CD4-positive, alpha-beta T cell treated with Interleukin-12 subunit alpha and Interleukin-12 subunit beta, for 1 hour (primary cell): ENCODE measurements at places on chromosomes 11 and 22.
A peak's percentile ranks its signal among the peaks of the same experiment; 100 is the strongest.

DNA sequence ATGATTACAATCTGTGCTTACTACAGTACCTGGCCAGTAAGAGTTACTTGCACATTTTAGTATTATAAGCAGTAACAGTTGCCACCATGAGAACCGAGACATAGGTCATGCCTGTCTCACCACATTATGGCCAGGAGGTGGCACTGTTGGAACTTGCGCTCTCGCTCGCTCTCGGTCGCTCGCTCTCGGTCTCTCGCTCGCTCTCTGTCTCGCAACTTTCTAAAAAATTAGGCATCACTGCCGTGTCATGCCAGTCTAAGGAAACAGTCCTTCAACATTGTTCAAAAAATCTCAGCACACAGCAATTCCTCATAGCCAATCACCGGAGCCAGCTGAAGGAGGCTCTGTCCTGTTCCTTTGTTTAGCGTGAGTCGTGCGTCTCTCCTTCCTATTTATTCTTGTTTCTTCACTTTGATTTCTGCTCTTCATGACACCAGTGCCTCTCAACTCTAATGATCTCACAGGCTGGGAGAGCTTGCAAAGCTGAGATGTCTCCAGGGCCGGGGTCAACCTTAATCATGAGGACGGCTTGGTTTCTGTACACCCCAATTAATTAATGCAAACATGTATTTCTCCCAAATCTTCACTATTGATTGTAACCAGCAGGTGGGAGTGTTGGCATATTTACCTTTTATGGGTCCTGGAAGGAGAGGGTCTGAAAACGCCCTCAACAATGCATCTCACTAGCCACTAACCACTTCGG is 6.3 kb upstream of the ADAMTS8 start:
- peak; percentile 72 for DNase-seq

- no peak for DNase-seq
Measured at GRCh38 chr11:60996381-60997138, 25.1 kb downstream of the CD6 start.

DNA sequence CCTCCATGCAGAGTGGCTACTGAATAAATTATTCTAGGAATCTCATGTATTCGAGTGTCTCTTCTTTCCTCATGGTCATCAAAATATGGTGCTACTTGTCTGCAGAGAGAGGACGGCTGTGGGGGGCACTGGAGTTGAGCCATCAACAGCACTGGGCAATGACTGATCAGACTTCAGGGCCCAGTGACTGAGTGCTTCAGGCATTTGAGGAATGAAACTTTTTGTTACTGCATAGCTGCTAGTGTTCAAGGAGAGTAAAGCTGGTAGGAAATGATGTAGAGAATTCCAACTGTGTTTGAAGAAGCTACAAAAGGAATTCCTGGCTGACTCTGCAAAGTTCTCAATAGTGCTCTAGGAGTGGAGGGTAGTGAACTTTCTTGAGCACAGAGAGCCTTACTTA is 277.7 kb downstream of the CADM1 start:
- DNase-seq, result no peak

DNA sequence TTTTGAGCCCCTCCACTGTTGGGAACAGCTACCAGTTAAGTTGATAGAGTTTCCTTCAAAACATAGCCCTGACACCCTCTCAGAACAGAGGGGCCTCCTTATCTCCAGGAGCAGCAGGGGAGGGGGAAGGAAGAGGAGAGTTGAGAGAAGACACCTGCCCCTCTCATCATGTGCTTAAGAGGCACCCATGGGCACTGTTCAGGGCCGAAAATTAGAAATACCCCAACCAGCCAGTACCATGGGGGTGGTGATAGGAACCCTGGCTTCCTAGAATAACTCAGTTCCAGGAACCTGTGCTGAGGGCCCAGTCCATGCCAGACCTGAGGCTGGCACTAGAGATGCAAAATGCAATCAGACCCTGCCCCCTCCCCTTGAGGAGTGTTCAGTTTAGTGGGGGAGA is 9.3 kb upstream of the GDPD5 start:
- DNase-seq, result no peak

DNA sequence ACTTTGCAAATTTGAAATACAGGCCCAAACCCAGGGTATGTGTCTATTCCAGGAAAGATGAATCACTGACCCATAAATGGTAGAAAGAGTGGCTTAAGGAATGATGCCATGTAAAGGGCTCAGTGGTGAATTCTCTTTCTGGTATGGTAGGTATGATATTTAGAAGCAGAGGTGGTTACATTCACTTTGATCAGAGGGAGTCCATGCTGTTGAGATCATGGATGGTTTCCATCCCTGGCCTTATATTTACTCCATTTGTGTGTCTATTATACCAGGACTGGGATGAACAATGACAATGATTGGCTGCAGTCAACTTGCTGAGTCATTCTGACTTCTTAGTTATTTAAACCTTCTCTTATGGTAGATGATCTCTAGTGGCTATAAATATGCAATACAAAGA is 419.8 kb upstream of the LRRC4C start:
- no peak for DNase-seq

DNA sequence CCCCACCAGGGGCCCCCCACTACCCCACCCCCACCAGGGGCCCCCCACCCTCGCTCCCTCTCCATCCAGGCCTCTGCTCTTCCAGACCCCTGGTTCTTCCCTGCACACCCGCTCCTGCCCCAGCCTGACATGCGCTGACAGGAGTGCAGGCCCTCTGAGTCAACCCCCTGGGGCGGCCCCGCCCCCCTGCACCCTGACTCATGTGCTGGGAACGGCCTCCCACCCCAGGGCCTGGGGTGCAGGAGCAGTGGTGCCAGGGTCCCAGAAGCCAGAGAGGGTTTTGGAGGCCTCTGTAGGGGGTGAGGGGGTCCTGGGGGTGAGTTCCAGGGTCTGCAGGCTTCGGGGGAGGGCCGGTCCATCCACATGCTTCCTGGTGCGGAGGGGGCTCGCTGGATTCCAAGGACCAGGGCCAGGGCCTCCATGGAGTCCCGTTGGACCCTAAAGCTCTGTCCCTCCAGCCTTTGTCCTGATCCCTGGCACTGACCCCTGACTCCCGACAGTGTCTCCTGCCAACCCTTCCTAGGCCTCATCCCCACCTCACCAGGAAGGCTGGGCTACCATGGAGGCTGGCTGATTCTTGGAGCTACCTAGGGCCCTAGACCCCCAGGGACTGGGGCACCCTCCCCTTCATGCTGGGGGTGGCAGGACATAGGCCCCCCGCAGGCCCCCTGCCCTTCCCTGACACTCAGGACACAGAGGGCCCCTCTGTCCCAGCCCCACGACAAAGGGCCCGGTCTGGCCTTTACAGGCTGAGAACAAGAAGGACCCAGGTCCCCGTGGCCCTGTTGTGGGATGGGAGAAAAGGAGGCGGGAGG is 583 bp upstream of the PKP3 start:
- DNase-seq, result no peak

DNA sequence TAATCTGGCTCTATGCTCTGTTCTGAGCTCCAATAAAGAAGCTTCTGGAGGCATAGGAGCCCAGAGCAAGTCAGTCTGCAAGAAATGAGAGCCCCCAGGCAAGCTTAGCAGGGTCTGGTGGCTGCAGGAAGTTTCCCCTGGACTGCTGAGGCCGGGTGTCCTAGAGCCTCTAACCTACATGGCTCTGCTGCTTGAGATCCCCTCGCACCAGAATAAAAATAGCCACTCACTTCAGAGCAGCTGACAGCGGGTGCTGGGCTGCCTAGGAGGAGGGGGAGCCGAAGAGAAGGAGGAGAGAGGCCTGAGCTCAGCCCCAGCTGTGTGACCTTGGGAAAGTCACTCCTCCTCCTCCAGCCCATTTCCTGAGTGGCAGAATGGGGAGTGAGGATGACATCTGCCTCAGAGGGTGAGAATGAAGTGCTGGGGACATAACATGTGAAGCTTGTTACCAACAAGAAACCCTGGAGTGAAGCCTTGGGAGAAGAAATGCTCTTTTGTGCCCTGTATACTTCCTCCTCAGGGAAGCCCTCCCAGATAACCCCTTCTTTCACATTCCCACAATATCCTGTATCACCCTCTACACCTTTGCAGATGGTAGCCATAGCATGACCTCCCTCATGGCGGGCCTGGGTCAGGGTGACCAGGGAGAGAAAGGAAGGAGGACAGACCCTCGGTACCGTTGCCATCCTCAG is 3.6 kb upstream of the INPP5J start:
- no peak for DNase-seq

- no peak for DNase-seq
Measured at GRCh38 chr11:119680541-119681360, 48.2 kb downstream of the NECTIN1 start.

- DNase-seq, result no peak
Measured at GRCh38 chr22:23500508-23501260, 79.4 kb downstream of the IGLL1 start.

GRCh38 chr11:45902452-45903380 is 4.4 kb downstream of the FREY1 start:
- DNase-seq, result no peak

DNA sequence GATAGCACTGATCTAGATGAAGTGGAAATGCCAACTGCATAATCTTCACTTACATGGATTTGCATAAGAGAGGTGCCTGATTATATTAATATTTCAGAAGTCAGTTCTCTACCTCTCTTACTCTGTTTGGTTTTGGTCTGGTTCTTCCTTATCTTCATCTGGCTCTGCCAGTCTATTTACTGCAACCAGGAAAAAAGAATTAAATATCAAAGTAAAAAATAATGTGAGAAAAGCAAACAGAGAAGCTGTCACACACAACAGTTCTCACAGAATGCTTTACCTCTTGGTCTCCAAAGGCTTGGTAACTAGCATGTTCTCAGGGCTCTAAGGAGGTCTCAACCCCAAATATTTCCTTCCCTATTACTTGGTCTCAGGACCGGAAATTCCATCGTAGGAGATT is 6.7 kb downstream of the VSIG10L2 start:
- DNase-seq, result no peak

- DNase-seq, result no peak
Measured at GRCh38 chr22:36831717-36832116, 14.9 kb upstream of the PVALB start.

- DNase-seq, result no peak
Measured at GRCh38 chr22:24303007-24303406, 32.4 kb downstream of the SPECC1L start.

DNA sequence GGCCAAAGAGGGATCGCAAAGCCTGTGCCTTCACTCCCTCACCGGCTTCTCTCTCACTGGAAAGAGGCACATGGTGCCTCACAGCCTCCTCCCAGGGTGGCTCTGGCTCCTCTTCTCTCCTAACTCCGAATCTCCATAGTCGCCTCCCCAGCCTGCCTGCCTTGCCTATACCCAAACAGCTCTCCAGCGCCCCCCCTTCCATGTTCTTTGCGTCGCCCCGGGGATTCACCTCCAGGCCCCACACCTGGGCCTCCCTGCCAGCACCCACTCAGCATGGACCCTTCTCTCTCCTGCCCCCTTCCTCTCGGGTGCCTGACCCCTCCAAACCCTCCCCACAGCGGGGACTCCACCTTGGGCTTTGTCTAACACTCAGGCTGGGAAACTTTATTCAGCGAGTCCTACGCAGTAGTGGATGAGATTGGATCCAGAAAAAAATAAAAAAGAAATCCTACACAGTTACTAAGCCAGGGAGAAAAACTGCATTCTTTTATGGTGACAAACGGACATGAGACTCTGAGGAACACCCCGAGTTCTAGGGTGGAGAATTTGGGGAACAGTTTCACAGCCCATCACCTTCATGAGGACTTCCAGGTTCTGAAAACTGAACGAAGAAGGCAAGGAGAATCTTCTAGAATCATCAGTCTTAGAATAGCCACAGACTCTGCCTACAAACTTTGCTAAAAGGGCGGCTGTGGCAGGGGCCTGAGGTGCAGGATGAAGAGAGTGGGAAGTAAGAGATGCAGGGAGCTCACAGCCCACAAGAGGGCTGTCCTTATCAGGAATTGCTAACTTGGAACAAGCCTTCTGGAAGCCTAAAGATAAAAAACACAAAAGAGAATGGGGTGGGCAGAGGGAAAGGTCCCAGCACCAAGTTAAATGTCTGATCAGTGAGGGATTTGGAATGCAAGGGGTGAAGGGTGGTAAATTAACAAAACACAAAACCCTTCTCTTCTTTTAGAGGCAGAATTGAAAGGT is 5.3 kb downstream of the PPM1F start:
- no peak for DNase-seq

DNA sequence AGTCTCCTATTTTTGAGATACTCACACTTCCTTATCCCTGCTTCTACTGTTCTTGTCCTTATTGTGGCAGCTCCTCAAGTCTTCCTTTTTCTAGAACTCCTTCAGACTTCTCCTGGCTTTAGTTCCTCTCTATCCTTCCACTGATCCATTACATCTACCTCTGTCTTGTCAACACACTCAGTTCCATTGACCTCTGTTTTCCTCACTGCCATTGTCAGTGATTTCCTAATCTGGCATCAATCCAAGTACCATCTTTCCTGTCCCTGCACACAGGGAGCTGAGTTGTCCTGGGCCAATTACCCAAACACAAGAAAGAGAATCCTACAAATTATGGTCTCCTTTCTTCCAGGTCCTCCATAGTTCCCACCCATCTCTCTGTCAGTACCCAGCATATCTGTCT is 27.9 kb upstream of the RIC3 start:
- DNase-seq, result no peak
